ENCODE measurements at places on chromosomes 6 and 20.
A peak's percentile ranks its signal among the peaks of the same experiment; 100 is the strongest.

DNA sequence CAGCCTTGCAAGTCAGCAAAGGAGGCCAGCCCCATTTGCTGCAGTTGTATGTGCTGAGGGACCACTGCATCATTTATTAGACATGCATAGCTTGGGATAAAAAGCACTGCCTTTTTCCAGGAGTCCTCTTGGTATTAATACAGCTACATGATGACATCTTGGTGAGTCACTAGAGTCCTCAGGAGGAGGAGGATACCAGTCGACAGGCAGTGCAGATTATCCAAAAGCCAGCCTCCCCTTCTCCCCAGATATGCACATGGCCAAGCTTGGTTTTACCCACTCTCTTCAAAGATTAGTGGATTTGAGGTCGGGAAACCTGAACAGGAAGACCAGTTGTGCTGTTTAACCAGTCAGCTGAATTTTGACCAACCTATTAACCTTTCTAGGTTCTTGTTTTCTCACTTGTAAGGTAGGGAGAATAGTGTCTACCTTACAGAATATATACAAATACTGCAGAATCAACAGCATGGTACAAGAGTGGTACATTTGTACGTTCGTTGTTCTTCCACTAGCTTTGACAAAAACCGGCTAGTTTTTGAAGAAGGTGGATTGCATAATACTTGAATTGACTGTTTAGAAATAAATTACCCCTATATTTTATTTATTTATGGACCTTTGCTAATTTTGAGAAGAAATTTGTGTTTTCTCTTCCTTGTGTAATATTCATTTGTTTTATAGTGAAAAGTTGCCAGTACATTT lies 31.9 kb downstream of the VAPB start:
- DNase-seq = peak; percentile 23

- no peak for DNase-seq
Measured at GRCh38 chr20:55582498-55582897, 422.8 kb downstream of the CBLN4 start.

- peak; percentile 73 for DNase-seq
Measured at GRCh38 chr6:33204415-33205190, at the start of gene HSD17B8. HSD17B8 (plus strand) TSS chr6:33204655; CDS start chr6:33204669, 14 bp downstream.

GRCh38 chr6:75145211-75145610 lies 60.6 kb downstream of the COL12A1 start:
- no peak for DNase-seq

- DNase-seq = no peak
Measured at GRCh38 chr6:84062519-84063154, 29.1 kb downstream of the MRAP2 start.

All from kidney epithelial cell (primary cell).